ENCODE measurements at places on chromosomes 16 and 17.

DNA sequence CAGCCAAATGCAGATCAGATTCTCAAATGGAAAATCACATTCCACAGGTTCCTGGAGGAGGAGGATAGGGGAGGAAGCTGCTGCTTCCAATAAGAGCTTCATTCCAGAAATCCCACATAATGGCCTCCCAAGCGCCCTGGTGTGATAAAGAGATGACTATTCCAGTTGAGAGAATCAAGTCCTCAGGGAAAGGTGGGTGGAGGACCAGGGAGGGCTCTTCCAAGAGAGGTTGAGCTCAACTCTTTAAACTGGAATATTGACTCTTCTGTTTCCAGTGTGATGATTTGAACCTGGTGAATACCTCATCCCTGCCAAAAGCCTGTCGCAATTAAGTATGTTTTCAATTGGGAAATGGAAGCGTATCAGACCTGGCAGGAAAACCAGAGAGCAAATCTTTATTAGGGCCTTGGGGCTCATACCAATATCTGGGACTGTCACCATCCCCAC, 81.4 kb upstream of the DYNLRB2 start:
- DNase-seq = no peak

DNA sequence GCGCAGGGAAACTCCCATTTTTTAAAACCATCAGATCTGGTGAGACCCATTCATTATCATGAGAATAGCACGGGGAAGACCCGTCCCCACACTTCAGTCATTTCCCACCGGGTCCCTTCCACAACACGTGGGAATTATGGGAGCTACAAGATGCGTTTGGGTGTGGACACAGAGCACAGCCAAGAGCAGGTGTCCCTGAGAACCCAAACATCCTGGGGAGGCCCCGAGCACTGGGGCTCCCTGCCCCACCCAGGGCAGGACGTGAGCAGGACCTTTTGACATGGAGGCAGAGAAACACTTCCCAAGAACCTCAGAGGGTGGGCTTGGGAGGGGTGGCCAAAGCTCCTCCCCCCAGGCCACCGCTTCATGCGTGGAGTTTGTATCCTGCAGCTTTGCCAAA, 89.9 kb upstream of the DNAH17 start:
- no peak for DNase-seq

GRCh38 chr17:74180336-74180735, 23.1 kb upstream of the RPL38 start:
- DNase-seq = no peak

DNA sequence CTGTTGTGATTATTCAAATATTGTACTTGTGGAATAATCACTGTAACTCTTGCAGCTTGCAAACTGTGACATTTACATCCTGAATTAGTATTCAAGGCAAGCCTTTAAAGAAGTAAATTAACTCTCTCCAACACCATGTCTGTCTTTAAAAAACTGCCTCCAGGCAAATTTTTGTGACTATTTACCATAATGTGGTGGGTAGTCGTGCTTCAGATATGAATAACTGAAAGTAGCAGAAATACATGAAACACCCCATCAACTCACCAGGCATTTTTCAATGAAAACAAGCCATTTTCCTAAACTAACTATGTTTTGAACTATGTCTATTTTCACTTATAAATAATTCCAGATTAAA, 217.4 kb upstream of the PSMD7 start:
- no peak for DNase-seq

GRCh38 chr16:64590513-64590912, 531.4 kb downstream of the CDH11 start:
- no peak for DNase-seq

- DNase-seq = no peak
These were observed 756.4 kb downstream of the CDH11 start for GRCh38 chr16:64365448-64365931.

DNA sequence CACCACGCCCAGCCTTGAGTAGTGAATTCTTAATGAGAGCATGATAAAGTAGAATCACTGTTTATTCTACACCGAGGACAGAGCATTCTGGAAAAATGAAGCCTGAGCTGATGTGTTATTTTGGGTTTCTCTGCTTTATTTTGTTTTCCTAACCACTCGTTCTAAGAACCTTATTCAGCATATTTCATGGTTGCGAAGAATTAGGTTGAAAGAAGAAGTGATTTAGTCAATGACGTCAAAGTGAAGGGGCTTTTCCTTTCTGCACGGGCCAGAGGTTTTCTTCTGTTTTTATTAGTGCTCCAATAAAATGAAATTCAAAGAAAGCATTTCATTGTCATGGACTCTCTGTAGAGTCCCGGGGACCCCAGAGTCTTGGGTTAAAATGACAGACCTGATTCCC, 178.5 kb downstream of the MAF start:
- no peak for DNase-seq

DNA sequence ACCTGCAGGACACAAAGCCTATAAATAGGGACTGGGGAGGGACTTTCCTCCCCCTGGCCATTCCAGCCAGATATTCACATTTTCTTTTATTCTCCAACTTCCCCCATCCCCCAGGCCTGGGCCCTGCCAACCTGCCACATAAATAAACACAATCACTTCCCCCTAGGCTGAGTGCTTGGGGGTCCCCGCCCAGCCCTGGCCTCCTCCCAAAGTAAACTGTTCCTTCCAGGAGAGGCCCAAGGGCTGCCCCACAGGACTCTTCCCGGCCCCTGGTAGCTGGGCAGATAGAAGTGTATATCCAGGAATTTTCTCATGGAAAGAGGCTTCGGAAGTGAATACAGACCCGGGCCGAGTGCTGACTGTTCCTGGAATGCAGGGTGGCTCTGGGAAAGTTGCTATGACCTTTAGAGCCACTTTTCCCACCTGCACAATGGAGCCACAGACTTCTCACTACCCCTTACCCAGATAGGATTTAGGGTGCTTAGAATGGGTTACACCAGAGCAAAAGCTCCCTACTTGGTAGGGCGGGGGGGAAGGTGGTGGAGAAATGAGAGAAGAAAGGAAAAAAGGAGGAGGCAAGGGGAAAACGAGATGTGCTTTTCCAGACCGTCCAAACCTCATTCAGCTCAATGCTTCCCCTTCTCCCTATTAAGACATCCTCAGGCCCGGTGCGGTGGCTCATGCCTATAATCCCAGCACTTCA, 8.5 kb downstream of the CSF3 start:
- no peak for DNase-seq

GRCh38 chr16:51228097-51228659, 77.1 kb upstream of the SALL1 start:
- no peak for DNase-seq

DNA sequence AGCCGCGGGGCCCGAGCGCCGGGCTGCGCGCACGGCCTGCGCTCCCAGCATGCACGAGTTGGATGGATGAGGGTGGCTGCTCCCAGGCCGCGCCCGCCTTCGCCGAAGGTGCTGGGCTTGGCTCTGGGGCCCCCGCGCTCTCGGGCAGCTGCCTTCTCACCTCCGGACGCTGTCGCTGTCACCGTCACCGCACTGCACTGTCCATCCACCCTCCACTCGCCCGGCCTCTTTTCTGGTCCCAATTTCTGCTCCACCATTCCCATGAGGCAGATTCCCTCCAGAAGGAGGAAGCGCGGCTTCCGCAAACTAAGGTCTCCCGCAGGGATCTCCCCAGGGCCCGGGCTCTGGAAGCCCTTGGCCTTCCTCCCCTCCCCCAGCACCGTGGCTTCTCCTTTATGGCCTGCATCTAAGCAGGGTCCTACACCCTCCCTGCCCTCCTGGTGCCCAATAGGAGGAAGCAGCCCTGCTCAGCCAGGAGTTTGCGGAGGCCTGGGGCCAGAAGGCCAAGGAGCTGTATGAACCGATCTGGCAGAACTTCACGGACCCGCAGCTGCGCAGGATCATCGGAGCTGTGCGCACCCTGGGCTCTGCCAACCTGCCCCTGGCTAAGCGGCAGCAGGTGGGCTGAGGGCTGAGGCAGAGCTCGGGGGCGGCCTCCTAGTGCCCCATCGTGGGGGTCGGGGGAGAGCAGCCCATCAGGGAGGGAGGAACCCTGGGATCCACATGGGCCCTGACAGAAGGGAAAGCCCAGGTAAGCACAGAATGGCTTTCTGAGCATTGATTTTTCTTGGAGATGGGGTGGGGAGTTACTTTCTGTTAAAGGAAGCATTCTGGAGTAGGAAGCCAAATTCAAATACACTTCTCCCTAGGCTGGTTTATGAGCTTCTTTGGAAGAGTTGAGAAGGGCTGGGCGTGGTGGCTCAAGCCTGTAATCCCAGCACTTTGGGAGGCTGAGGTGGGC, 899 bp downstream of the ACE start:
- DNase-seq = no peak
